ENCODE measurements at places on chromosomes 12 and 14.

DNA sequence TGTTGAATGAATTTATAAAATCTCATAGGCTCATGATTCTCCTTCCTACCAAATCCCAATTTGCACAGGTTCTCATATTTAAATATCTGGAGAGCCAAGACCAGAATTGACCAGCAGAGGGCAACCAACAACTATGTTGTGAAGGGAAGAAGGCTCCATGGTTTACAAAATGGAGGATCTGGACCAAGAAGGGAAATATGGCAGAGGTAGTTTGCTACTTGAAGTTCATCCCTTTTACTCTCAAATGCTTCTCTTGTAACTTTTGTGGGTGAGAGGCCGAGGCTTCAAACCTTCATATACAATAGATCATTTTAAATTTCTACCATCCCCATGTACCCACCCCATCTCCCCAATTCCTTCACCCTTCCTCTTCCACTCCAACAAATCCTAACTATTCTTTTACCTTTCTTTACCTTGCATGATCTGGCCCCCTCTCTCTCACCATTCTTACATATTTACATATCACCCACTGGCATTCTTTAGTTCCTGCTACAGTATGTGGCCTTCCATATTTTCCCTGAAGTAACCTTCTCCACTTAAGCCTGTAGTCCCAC lies 3.8 kb upstream of the SMARCC2 start:
- peak; percentile 52 for DNase-seq

- no peak for DNase-seq
Measured at GRCh38 chr12:3523728-3524127, 32.7 kb downstream of the PRMT8 start.

DNA sequence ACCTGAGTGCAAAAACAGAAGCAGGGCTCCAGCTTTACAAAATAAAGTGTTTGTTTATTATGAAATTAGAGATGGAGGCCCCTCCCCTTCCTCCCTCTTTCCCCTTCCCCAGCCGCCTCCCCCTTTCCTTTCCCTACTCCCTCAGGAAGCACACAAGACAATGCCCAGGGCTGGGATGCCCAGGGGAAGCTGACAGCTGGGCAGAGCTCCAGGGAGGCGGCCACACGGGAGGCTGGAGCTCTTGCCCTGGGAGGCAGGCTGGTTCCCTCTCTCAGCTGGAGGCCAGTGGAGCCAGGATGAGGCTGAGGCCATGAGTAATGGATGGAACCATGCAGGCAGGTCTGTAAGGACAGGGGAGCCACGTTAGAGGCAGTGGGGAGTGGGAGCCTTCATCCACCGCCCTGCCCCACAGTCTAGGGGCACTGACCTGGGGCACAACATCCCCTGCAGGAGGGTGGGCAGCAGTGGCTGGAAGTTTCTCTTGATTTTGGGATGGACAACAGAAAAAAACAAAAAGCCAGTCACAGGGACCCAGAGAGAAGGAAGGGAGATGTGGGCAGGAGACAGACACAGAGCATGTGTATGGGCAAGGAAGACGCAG lies 5.1 kb downstream of the PSMB11 start:
- DNase-seq, result peak; percentile 72

- no peak for DNase-seq
Measured at GRCh38 chr14:69484444-69485314, at the start of gene PLEKHD1. TSS of gene PLEKHD1 (plus strand) at chr14:69484728. CDS start at chr14:69484966, 238 bp downstream.

DNA sequence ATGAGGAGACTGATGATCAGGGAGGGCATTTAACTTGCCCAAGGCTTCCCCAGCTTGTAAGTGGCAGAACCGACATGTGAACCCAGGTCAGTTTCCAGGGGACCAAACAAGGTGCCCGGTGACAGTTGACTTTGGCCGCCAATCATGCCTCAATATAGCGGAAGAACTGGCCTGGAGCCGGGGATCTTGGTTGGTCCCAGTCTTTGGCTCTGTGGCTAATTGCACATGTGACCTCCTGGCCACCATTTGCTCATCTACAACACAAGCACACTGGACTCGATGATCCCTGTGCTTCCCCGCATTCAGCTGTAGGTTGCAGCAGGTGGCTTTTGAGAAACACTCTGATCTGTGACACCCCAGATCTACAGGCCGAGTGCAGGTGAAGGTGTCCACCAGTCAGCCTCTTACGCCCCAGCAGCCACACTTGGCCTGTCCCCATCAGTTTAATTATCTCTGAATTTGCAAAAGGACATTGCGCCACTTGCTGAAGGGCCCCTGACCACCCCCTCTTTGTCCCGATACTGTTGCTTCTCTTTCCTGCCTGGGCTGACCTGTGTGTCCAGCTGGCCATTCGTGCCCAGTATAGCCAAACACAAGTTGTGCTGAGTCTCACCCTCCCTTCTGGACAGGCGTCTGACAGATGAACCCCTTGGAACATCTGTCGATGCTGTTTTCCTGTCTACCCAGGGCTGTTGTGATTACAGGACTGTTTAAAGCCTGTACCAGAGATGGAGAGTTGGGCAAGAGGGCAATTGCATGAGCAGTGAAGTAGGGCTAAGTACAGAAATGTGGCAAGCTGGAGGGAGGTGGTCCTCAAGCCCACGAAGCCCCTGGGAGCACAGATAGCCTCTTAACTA lies 14.1 kb downstream of the ACACB start:
- DNase-seq, result no peak

DNA sequence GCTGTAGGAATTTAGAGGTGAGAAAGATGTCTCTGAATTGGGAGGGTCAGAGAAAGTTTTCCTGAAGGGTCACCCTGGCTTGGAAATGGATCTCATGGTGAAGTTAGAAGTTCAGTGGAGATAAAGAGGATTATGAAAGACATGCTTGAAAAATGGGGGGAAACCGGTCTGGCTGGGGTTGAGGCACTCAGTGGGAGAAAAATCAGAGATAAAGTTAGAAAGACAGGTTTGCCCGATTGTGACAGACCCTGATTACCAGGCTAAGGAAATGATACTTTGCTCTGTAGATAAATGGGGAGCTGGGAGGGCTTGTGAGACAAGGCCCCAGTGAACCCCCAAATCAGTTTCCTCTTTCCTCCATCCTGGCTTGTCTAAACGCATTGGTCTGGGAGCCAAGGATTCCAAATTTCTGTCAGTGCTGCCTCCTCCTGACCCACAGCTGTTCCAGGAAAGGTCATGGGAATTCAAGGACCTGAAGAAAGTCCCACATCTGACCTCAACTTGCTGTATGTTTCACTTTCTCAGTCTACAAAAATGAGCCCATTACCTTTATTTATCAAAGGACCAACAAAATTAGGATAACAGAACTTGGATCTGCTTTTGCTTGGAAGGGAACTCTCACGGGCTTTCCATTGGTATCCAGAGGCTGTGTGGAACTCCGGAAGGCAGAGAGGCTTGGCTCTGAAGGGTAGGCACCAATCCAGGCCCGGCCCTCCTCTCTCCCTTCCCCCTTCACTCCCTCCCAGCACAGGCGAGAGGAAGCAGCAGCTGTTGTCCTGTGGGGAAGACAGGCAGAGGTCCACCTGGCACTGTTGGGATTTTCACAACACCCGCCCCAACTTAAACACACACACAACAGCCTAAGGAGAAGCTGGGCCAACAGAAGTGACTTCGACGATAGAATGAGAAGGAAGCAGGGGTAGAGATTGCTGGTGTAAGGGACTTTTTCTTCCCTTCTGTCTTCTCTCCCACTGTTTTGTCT lies 3.4 kb upstream of the RNASE7 start:
- DNase-seq, result peak; percentile 64

DNA sequence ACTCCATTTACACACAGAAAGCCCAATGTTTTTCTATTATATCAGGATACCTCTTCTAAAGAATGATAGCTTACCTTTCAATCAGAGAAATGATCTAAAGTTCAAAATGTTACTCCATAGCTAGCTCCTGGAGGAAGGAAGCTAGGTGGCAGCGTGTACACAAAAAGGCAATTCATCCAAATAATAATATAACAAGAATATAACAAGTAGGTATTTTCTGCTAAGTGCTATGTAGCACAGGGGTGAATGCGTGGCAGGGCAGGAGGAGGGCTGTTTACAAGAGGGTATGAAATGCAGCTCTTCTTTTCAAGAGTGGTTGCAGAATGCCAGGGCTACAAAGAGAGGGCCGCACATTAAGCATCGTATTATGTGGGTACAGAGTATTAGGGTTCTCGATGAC lies 663 bp upstream of the SNAPC1 start:
- no peak for DNase-seq

- DNase-seq, result no peak
Measured at GRCh38 chr12:49925433-49926204, 21.9 kb upstream of the FAIM2 start.

DNA sequence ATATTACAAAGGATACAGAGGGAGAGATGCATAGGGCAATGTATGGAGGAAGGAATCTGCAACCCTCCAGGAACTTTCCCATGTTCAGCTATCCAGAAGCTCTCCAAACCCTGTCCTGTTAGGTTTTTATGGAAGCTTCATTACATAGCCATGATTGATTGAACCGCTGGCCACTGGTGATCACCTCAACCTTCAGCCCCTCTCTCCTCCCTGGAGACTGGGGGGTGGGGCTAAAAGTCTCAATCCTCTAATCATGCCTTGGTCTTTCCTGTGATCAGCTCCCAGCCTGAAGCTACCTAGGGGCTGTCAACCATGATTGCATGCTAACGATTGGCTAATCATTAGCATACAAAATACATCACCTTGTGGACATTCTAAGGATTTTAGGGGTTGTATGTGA lies 123.4 kb downstream of the ST8SIA1 start:
- DNase-seq, result no peak

GRCh38 chr12:76519538-76519937 lies 40.0 kb downstream of the OSBPL8 start:
- DNase-seq, result no peak

DNA sequence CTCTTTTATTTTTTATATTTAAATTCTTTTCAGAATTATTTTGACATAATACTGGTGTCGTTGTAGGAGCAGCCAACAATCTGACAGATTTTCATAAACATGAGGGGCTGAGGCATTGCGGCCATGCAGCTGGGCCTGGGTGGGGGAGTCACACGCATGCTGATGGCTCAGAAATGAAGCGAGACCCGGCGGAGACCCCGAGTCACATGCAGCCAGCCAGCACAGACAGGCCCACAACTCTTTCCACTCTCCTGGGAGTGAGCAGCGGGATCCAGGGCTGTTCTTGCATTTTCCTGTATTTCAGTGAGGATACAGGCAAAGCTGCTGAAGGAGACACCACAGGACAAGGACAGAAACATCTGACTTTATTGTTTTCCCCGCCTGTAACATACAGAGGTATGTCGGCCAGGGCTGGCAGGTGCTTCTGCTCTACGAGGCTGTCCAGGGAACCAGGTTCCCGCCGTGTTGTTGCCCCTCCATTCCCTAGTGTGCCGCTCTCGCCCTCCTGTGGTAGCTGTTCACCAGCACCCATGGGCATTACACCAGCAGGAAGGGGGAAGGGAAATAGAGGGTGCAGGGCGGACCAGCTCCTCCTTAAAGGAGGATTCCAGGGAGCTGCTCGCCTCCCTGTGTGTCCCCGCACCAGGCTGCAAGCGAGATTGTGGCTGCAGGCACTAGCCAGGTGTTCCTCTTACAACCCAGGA lies 30.5 kb downstream of the FZD10 start:
- DNase-seq, result no peak

GRCh38 chr12:99959549-99960170 lies 25.1 kb downstream of the ANKS1B start:
- no peak for DNase-seq

GRCh38 chr12:122152754-122153153 lies 21.3 kb downstream of the IL31 start:
- DNase-seq, result no peak

- DNase-seq, result no peak
Measured at GRCh38 chr12:43241986-43242385, 310.0 kb downstream of the ADAMTS20 start.

DNA sequence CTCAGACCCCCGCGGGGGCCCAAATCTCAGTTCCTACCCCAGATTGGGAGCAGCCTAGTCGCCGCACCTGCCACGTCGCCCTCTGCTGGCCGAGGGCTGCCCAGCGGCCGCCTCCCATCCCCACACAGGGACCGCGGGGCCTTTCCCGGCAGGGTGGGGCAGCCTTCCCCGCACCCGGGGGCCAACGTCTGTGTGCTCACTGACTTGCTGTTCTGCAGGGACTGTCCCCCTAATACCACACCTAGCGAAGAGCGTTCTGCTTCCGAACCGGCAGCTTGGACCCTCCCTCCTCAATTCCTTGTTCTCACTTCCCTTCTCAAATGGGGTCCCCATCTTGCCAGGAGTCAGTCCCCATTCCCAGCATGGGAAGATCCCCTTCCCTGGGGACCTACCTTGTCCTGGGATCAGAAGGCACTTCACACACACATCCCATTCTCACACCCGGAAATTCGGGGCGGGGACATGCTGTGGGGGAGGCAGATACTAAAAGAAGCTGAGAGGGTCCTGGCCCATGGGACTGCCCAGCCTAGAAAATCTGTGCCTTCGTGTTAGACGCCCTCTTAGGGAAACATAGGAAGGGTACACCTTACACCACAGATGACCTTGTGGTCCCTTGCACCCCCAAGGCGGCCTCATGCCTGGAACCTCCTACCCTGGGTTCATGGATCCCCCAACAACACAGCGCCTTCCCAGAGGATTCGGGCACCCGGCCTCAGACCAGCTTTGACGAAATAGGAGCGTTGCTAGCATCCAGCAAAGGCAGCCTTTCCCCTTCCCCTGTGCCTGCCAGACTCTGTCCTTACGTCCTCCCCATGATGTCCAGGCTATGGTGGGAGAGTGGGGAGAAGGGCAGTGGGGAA lies 16.4 kb downstream of the ACVRL1 start:
- peak; percentile 53 for DNase-seq

- no peak for DNase-seq
Measured at GRCh38 chr12:52419656-52420055, 13.5 kb upstream of the KRT82 start.

DNA sequence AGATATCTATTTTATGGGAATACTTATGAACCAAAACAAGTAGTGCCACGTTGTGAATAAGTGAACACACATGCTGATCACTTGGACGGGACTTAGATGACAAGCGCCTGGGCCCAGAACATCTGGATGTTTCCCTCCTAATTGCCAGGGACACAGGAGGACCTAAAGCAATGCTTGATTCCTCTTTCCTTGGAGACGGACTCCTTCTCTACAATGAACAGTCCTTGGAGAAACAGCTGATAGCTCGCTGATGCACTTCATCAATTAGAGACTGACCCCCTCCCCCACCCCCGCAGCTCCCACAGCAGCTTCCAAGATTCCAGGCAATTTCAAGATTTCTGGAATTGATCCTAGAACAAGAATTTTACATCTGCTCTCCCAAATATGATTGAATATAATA lies 86.4 kb downstream of the ST8SIA1 start:
- DNase-seq, result no peak

DNA sequence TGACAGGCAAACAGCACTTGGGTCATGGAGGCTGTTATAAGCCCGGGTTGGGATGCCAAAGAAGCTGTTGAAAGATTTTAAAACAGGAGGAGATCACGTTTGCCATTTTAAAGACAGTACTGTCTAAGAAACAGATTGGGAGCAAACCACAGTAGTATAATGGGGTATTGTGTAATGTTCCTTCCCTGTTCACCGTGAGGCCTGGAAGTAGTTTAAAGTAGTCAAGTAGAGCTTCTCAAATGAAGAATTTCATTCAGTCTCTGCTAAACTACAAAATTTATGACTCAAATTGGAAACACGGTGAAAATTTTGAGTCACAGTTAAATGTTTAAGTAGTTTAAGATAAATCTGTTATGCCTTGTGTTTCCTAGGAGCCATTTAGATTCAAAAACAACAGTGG lies 35.8 kb downstream of the ATP2A2 start:
- no peak for DNase-seq

- DNase-seq, result no peak
Measured at GRCh38 chr14:103716091-103716801, 636 bp downstream of the ZFYVE21 start.

- DNase-seq, result no peak
Measured at GRCh38 chr12:32627976-32628375, 51.1 kb upstream of the DNM1L start.
